ENCODE measurements at places on chromosomes 5 and 9. TPM values are rescaled to one million over a fixed set of nuclear protein-coding genes. Genes with fewer than 3 reads are reported as not detected.

- no peak for DNase-seq
Observed at GRCh38 chr5:39369123-39369815, 5.0 kb upstream of the C9 start.

GRCh38 chr9:112747094-112747493, 3.5 kb upstream of the SNX30 start:
- DNase-seq = no peak

JAK2 gene
- 2.0 TPM for polyA plus RNA-seq

DBN1 gene
- 103 TPM for polyA plus RNA-seq

SLC25A2 gene
- polyA plus RNA-seq = not detected

GRCh38 chr9:131528886-131529505, 2.1 kb downstream of the UCK1 start:
- no peak for DNase-seq

GRCh38 chr5:146042628-146043279, 62.6 kb downstream of the PLAC8L1 start:
- peak; percentile 23 for DNase-seq

CNTLN gene
- 3.9 TPM for polyA plus RNA-seq

NTNG2 gene
- 0.44 TPM for polyA plus RNA-seq

GRCh38 chr5:66828046-66828547, 231.9 kb downstream of the MAST4 start:
- DNase-seq = no peak

- DNase-seq = no peak
Observed at GRCh38 chr9:93645921-93646639, 69.7 kb downstream of the PHF2 start.

GAPT gene
- not detected for polyA plus RNA-seq

- DNase-seq = no peak
Observed at GRCh38 chr9:18798106-18798505, 234.9 kb downstream of the SAXO1 start.

DCTN3 gene
- polyA plus RNA-seq = 74.7 TPM

SLC45A2 gene
- polyA plus RNA-seq = not detected

DNA sequence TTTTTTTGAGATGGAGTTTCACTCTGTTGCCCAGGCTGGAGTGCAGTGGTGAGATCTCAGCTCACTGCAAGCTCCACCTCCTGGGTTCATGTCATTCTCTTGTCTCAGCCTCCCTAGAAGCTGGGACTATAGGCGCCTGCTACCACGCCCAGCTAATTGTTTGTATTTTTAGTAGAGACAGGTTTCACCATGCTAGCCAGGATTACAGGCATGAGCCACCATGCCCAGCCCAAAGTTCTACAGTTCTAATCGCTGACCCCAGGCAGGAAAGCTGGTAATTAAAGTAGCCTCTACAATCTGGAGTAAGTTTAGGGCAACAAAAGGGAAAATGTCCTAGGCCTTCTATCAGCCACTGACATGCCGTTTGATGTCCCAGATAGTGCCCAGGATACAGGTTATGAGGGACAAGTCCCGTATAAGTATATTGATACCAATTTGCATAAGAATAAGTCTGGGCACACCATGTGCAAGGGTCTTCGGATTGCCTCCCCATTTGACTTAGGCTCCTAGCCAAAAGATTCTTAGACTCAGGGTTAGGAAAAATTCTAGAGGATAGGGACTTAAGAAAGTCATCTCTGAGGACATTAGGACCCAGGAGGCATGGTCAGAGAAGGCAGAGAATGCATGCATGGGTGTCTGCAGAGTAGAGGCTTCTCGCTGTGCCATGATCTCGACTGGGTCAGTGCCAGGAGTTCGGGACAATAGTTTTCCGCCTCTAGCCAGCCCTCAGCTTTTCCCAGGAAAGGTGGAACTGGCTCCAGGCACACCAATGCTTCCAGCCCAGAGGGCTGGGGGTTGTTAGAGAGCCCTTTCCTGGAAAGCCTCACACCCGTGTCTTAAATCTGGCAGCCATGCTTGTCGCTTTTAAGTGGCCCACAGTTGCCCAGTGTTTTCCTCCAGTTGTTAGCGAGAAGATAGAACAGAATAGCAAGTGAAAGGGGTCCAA, 1111.1 kb downstream of the TAF11L14 start:
- DNase-seq = no peak

- DNase-seq = no peak
Observed at GRCh38 chr9:4583001-4583400, 79.1 kb upstream of the PLPP6 start.

FOXI1 gene
- polyA plus RNA-seq = not detected

SHB gene
- 18.6 TPM for polyA plus RNA-seq

ANKRD20A1 gene
- polyA plus RNA-seq = 0.17 TPM

- DNase-seq = no peak
Observed at GRCh38 chr9:26605367-26605766, 287.2 kb downstream of the CAAP1 start.

DNA sequence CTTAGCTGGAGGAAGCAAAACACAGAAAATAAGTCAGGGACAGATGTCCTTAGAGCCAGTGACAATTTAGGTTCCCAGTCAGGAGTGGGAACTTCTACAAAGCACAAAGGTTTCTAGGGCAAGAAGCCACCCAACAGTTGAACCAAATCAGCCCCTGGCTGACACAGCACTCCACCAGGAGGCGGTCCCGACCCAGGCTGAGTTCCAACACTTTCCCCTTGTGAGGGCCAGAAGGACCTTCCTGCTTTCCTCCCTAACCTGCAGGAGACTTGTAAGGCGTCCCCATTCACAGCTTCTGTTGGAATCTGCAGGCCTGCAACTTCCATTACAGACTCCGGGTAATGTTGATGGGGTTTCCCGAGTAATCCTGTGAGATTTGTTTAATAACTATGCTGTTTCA, 416.4 kb upstream of the IRX1 start:
- DNase-seq = no peak

DNA sequence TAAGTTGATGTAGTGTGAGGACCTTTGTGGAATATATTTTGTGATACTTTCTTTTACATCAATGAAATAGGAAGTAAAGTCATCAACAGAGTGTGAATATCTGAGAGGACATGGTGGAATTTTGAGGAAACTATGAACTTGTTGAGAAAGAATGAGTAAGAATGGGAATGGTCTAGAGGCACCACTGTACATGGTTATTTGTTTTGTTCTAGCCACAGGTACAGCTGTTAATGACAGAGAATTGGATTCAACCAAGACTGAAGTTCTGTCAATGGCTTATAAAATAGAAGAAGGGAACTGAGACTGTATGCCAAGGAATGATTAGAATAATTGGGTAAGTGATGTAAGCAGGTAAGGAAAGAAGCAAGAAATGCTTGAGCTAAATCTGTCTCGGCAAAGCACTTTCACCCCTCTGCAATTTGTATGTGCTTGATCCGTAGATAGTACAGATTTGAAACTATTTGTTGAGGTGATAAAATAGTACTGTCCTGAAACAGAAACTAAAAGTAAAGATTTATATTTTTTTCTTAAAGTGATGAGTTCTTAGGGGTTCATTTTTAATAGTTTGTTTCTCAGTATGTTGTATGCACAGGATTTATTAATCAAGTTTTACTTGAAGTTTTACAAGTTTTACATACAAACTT, 468.8 kb upstream of the SMC2 start:
- DNase-seq = no peak

FGF18 gene
- 0.04 TPM for polyA plus RNA-seq

HK3 gene
- polyA plus RNA-seq = not detected

DNA sequence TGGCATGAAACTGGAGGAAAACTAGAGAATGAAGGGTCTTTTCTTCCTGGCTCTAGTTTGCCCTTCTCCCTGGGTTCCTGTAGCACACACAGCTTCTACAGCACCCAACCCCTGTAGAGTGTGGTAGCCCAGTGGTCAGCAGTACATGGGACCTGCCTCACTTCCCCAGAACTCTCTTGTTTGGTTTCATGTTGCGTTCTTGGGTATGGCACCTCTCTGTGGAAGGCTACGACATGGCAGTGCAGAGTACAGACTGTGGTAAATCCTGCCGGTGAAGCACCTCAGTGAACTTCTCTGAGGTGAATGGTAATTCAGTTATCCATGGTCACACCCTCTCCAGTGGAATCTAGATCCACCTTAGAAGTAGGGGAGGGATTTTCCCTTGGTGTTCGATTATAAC, 105.5 kb downstream of the TLR4 start:
- DNase-seq = no peak

PCDHB1 gene
- not detected for polyA plus RNA-seq

DMGDH gene
- 2.9 TPM for polyA plus RNA-seq

DNA sequence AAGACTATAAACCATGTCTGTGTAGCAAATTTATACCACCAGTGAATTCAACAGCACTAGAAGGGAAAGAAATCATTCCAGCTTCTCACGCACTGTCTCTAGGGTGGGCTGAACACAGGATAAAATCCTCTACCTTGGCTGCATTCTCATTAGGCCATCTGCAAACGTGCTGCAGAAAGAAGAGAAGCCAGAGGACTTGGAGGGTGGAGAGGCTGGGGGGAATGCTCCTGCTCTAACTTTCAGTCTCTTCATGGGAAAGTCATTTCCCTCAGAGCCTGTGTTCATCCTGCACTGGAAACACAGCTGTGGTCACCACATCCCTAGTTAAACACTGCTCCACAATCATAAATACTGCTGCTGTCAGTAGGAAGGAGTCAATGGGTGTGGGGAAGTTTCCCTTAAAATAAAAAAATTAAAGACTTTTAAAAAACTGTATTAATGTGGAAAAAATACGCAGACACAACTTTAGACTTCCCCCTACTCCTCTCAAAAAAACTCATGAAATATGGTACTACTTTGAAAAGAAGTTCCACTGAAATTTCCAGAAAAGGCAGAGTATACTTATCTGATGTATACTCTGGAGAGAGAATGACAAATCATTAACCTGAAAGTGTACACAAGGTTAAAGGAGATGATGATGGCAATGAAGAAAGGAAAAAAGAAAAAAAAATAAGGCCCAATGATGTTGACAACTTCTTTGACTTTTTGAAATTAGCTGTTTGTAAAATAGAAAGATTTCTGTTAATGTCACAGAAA, 46.8 kb downstream of the LHFPL2 start:
- DNase-seq = no peak

DNA sequence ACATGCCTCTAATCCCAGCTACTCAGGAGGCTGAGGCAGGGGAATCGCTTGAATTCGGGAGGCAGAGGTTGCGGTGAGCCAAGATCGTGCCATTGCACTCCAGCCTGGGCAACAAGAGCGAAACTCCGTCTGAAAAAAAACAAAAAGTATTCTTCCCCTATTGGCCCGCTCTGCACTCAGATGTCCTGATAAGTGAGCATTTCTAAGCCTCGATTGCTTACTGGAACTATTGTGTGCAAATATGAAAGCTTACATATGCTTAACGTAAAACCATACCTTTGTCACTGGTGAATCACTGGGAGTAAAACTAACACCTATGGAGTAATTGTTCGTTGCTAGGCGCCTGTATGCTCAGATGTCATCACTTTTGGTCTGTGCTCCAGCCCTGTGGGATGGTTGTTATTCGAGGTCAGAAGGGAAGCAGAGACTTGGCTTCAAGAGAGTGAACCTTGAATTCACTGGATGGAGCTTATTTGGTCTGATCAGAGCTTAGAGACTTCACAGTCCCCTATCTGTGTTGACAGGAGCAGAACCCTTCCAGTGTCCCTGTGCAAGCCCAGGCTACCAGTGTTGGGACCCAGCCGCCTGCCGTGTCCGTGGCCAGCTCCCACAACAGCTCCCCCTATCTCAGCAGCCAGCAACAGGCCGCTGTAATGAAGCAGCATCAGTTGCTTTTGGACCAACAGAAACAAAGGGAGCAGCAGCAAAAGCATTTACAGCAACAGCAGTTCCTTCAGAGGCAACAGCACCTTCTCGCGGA, 25.3 kb upstream of the LTC4S start:
- no peak for DNase-seq

DAB2IP gene
- polyA plus RNA-seq = 18.1 TPM

DNA sequence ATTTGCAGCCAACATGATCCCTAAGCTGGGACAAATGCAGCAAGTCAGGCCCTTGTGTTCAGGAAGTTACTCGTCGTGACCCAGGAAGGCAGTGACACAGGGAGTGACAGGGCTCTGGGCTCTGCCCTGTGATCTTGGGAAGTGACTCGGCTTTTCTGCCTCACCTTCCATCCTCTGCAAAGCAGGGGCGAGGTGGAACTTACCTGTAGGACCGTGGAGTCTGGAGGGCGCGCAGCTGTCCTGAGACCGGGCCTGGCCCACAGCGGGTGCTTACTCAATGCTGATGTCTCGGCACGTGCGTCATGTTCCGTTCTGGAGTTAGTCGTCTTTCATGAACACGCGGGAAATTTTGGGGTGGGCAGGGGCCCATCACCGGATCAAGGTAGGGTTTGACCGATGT, 22.8 kb upstream of the LPCAT1 start:
- DNase-seq = no peak

- peak; percentile 1 for DNase-seq
Observed at GRCh38 chr9:73683862-73684591, 532.4 kb downstream of the ANXA1 start.

DNA sequence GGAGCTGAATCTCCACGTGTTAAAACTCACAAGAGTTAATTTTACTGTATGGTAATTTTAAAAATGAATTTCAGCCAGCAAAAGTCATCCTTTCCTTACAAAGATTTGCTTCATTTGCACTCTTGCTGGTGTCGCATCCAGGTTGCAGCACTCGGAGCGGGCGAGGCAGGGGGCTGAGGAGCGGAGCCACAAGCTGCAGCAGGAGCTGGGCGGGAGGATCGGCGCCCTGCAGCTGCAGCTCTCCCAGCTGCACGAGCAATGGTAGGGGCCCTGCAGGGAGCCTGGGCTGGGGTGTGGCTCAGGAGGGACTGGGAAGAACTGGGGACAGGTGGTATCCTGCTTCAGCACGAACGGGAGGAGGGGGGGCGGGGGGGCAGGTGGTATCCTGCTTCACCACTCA, 27.1 kb downstream of the HNRNPH1 start:
- no peak for DNase-seq

TLX3 gene
- not detected for polyA plus RNA-seq

DNA sequence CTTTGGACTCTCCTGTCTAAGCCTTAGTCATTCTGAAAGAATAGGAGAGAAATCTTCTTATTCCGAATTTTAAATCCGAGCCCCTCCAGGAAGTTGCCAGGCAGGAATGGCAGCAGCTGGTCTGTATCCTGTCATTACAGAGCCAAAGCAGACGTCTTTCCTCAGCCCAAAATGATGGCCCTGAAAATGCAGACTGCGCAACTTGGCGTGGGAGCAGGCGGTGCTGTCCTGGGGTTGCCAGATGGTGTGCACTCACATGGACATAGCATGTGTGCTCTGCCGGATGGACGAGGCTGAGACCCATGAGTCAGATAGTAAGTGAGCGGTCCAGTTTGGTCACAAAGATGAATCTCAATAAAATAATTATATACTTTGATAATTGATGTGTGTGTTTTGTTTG, 410.4 kb downstream of the KCTD16 start:
- no peak for DNase-seq

GRCh38 chr9:96554326-96554725, 65.3 kb downstream of the CDC14B start:
- no peak for DNase-seq
